Stimulated activated CD4-positive, alpha-beta T cell treated with anti-CD3 and anti-CD28 coated beads, Interleukin-1b, Interleukin-23, amount 100 ng/mL, for 24 hours (primary cell): ENCODE measurements at places on chromosomes 4 and X.

DNA sequence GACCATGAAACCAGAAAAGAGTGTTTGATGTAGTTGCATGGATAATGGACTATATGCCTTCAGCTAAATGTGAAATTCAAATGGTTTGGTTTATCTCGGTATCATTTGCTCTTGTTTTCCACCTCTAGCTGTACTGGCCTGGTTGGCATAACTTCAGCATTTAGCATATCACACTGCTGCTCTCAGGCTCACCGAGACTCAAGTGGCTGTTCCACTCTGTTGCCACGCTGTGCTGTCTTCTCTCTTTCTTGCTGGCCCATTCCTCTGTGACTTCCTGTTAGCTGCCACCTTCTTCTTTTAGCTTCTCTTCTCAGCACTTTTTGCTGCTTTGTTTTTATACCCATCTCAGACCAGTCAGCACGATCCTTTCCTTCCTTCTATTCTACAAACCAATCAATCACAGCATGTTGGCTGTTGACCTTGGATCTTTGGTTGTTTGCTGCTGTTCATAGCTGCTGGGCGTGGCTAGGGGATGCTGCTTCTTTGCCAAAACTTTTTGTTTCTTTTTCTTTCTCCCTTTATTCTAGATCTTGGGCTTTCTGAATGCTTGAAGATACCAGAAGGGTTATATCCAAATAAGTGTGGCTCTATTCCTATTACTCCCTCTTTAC is 24.0 kb downstream of the INTS6L start:
- DNase-seq, result no peak

GRCh38 chrX:127552571-127552970 is 499.6 kb downstream of the ACTRT1 start:
- no peak for DNase-seq

DNA sequence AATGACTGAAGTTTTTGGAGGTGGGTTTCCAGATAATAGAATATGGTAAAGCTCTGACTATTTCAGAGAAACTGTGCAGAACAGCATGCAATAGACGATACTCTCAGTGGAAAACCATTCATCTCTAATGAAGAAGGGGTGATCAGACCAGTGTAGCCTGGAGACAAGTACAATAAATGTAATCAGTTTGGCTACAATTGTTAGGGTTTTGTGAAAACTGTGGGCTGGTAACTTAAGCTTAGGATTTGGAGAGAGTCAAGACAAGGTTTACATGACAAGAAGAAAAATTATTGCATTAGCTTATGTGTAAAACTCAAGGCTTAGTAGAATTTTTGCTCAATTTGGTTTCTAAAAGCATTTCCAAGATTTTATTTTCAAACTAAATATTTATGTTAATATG is 241.5 kb upstream of the ANKRD50 start:
- no peak for DNase-seq

DNA sequence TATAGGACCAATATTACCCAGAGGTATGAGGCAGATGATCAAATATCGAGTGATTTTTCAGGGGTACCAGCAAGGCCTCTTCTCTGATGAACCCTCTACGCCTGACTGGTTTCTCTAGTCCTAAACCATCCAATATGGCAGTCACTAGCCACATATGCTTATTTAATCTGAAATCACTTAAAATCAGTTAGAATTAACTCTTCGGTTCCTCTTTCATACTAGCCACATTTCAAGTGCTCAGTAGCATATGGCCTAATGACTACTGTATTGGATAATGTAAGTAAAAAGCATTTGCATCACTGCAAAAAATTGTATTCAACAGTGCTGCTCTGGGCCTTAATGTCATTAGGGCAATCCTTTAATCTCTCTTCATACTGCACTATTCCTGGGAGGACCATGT is 4.4 kb upstream of the APBB2 start:
- no peak for DNase-seq

GRCh38 chr4:143374771-143375170 is 38.1 kb downstream of the GAB1 start:
- no peak for DNase-seq

DNA sequence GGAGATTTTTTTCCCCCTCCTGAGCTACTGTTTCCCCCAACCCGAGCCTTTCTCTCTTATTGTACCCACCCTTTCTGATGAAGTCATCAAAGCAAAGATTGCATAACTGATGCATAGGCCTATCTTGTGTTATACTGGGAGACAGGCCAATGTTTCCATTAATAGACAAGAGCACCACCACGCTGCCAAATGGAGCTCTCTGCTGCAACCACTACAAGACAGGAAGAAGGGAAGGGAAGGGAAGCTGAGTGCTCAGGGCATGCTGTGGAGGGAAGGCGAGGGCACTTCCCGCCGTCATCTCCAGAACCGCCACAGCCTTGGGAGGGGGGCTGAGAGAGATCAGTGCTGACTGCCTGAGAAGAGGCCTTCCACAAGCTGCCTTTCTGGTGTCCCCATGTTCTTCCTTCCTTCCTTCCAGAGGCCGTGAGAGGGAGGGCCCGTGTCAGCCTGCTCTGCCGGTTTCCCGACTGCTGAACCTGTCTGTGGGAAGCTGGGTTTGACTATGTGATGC is 75.0 kb downstream of the MGST2 start:
- DNase-seq, result no peak
